ENCODE measurements at places on chromosomes 4 and X. TPM values are rescaled to one million over a fixed set of nuclear protein-coding genes. Genes with fewer than 3 reads are reported as not detected.
A peak's percentile ranks its signal among the peaks of the same experiment; 100 is the strongest.

DNA sequence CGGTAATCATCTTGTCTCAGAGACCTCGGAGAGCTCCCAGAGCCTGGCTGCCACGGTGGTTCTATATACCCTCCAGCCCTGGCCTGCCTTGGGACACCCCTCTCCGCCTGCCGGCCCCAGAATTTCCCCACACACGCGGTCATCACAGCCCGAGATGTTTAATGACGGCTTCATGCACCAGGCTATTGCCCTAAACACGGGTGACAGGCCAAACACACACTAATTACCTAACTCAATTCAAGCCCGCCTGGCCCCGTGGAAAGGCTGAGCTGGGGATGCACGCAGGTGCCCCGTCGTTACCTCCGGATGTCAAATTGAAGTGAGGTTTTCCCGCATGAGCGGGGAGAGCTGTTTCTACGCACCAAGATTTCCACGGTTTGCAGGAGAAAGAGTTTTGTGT, 72.9 kb upstream of the PPP2R3B start:
- DNase-seq, result peak; percentile 70

GRCh38 chrX:107715331-107716117, 60.1 kb downstream of the TSC22D3 start:
- no peak for DNase-seq

- no peak for DNase-seq
These were observed 80.8 kb downstream of the AWAT2 start for GRCh38 chrX:69968950-69969349.

- no peak for DNase-seq
These were observed 63.8 kb upstream of the STS start for GRCh38 chrX:7083468-7084396.

GRCh38 chrX:70456256-70456655, 11.6 kb downstream of the DLG3 start:
- DNase-seq, result no peak

DNA sequence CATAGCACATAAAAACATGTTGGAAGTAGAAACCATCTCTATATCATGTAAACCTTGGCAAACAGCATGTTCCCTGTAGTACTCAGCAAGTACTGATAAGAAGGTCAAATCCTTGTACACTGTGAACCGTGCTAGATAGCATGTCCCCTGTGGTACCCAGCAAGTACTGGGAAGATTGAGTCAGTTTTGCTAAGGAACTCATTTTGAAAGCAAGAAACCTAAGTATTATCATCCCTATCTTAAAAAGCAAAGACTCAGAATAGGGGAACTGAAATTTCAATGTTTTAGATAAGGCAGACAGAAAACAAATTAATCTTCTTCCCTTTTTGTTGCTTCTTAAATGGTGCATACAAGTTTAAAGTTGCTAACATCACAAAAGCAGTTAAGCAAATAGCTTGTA, 180.2 kb downstream of the RBM46 start:
- DNase-seq, result no peak

GRCh38 chr4:20773144-20773997, 73.1 kb downstream of the PACRGL start:
- DNase-seq, result peak; percentile 15

- DNase-seq, result no peak
These were observed 2.7 kb downstream of the CRMP1 start for GRCh38 chr4:5890063-5890727.

DNA sequence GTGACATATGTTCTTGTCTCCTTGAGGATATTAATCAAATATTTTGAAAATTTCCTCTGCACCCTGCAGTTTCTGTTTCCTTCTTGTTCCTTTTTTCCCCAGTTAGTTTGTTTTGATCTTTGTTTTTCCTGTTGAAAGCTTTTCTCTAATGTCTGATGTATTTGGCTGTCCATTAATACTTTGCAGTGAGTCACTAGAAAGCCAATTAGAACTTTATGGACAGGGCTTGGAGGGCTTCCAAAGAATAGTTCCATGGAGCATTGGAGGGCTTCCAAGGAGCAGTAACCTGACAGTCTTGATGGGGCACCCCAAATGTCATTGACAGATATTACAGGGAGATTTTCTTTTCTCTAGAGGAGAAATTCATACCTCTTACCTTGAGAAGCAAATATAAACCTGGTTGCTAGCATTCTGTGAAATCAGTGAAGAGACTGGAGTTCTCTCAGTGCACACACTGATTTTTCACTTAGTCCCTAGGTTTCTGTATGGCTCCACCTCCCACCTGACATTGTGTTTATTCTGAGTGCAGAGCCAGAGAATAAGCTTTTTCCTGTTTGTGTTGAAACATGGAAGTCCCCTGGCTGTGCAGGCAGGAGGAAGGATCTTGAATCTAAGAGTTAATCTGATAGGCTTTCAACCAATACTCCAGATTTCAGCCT, 26.5 kb downstream of the SPARCL1 start:
- DNase-seq, result no peak

- no peak for DNase-seq
These were observed 4.0 kb upstream of the HSPA4L start for GRCh38 chr4:127778102-127778501.

DNA sequence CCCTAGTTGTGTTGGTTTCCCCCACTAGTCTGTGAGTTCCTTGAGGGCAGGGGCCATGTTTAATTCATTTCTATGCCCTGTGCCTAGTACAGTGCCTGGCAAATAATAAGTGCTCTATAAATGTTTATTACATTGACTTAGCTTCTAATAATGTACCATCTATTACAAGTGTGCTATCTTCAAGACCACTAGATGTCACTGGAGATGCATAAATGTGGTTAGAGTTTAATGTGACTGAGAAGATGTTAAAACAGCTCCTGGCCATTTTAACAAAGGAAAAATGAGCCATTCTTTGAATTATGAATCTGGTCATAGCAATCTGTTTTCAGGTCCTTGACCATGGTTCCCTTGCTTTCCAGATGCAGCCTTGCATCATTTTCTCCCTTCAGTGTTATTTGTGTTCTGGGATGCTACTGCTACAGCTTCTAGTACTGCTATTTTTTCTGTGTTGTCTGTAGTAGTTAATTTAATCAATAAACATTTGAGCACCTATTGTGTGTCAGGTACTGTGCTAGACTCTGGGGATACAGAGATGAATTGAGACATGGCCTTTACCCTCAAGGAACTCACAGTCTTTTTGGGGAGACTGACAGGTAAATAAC, 43.2 kb downstream of the SLC9A6 start:
- no peak for DNase-seq

DNA sequence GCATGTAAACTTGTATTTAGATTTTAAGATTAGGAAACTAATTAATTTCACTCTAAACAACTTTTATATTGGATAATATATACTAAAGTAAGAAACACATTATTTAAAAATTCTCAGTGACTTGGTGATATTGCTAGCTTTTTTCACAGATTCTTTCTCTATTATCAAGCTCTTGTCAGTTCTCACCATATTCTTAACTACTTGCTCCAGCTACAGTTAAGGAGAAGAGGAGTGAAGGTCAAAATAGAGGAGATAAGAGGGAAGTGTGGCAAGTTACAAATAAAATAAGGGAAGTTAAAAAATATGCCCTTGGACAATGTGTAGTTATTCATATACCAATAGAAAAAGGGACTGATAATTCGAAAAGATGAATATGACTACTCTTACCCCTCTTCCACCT, 34.7 kb upstream of the NAF1 start:
- no peak for DNase-seq

DNA sequence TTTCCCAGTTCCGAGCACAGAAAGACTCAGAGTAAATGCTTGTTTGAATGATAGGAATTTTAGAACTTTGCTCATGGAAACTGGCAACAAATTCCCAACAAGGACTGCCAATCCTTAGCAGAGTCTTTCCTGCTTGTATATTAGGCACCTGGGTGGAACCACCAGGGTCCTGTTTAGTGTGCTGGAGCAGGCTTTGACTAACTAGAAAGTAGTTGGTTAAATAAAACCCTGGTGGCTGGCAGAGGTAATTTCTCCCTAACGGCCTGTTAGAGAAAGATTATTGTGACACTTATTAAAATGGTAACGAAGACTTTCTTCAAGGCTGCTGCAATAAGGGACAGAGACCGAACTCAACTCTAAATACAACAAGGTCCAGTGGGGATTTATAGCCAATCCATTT, 103.6 kb upstream of the TEX13D start:
- no peak for DNase-seq

GRCh38 chr4:16226816-16227461, 668 bp upstream of the TAPT1 start:
- DNase-seq, result peak; percentile 49

DNA sequence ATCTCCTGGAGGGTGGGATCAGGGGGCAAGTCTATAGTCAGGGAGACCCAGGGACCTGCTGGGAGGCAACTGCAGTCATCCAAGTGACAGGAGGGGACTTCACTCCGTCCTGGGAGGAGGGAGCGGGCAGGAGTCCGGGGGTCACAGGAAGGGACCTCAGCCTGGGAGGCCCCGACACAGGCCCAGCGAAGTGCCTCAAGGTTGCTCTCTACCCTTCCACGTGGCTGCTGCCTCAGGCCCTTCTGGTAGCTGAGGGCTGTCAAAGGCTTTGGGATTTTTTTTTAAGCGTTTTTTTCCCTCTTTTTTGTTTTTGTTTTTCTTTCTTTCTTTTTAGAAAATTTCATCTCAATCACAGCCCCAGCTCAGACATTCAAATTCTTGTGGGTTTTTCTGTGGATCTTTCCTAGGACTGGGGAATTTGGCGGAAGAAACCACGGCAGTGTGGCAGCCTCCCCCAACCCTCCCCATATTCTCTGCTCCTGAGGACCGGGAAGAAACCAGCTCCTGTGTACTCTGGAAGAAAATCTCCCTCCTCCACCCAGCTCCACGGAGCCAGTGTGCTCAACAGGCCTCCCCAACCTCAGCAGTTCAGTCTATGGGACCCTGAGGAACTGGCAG, 1.4 kb upstream of the HAUS7 start:
- DNase-seq, result no peak

GRCh38 chrX:11135564-11136185, 24.5 kb downstream of the HCCS start:
- DNase-seq, result no peak

DNA sequence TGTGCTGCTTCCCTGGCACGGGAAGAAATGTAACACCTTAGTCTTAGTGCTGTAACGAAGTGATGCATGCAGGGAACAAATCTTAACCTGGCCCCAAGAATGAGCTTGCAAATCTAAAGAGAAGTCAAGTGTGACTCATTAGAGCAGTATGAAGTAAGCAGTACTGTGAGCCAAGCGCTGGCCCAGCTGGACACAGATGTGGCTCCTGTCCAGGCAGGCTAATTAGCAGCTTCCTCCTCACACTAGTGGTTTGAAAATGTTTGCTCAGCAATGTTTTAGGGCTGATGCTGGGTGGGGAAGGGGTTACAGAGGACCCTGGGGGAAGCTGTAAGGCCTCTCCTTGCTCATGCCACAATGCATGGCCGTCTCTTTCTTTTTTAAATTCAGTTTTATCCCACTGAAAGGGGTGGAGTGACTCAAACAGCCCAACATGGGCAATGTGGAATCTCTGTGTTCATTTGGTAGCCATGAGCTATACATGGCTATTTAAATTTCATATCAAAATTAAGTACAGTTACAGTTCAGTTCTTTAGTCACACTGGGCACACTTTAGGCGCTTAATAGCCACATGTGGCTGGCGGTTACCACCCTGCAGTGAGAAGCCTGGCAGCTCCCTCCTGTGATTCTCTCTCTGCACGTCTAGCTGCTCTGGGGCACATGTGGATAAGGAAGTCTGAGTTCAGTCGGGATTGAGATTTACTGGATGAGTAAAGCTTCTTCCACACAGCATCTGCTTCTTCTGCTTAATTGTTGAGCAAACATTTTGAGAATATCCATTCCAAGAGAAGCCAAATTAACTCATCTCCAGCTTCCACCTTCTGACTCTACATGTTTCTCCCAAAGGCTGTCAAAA, 48.8 kb downstream of the MAP7D2 start:
- DNase-seq, result peak; percentile 93

DNA sequence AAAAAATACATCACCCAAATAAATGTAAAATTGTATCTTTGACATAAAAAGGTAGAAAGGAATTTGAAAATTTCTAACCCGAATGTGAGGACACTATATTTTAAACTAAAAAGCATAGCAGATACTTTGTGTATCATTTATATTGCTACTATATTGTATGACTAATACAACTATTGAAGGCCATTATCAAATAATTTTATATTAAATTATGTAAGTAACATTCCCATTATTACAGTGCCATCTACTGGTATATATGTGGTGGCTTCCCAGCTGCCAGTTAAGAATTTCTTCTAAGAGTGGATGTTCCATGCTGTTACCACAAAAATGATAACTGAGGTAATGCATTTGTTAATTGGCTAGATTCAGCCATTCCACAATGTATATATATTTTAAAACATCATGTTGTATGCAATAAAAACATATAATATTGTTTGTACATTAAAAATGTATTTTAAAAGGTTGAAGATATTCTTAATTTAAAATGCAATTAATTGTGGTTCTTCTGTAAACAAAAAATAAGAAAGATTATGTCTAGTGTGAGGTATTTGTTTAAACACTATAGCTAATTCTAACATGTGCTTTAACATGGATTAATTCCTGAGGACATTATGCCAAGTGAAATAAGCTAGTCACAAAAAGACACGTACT, 65.3 kb downstream of the EGF start:
- no peak for DNase-seq

GRCh38 chrX:45198301-45198700, 2.4 kb downstream of the DIPK2B start:
- no peak for DNase-seq

The MGAT4D gene
- not detected for total RNA-seq

The SPIN2A gene
- not detected for total RNA-seq

The GDPD2 gene
- 13.5 TPM for total RNA-seq

The ADRA2C gene
- total RNA-seq, result 8.0 TPM

The ARHGAP36 gene
- total RNA-seq, result not detected

The INTU gene
- 4.3 TPM for total RNA-seq

The DYNLT3 gene
- 11.3 TPM for total RNA-seq

The FGFBP2 gene
- 29.0 TPM for total RNA-seq

The NXF2B gene
- not detected for total RNA-seq

The CPLX1 gene
- 0.13 TPM for total RNA-seq

The CT55 gene
- not detected for total RNA-seq

The SPANXN3 gene
- not detected for total RNA-seq

The ANOS1 gene
- 7.5 TPM for total RNA-seq

The G3BP2 gene
- total RNA-seq, result 67.9 TPM

Measured in lower leg skin (tissue), 4 donors.